ENCODE measurements at places on chromosomes 7 and 10.
A peak's percentile ranks its signal among the peaks of the same experiment; 100 is the strongest.

DNA sequence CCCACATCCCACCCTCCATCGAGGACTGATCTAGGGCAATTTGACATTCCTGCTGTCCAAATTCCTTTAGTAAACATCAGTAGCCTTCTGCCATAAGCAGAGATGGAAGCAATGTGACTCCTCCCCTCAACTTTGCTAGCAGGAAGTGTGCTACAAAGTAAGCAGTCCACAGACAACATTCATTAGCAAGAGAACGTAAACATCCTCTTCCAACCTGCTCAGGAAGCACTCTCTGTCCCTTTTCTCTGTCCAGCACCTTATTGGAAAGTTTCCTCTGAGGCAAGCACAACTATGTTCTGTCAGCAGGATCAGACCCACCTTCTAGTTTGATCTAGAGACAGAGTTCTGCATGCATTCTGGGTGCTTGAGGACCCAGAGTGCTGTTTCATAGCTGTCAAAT, 48.1 kb upstream of the LRGUK start:
- DNase-seq = no peak

DNA sequence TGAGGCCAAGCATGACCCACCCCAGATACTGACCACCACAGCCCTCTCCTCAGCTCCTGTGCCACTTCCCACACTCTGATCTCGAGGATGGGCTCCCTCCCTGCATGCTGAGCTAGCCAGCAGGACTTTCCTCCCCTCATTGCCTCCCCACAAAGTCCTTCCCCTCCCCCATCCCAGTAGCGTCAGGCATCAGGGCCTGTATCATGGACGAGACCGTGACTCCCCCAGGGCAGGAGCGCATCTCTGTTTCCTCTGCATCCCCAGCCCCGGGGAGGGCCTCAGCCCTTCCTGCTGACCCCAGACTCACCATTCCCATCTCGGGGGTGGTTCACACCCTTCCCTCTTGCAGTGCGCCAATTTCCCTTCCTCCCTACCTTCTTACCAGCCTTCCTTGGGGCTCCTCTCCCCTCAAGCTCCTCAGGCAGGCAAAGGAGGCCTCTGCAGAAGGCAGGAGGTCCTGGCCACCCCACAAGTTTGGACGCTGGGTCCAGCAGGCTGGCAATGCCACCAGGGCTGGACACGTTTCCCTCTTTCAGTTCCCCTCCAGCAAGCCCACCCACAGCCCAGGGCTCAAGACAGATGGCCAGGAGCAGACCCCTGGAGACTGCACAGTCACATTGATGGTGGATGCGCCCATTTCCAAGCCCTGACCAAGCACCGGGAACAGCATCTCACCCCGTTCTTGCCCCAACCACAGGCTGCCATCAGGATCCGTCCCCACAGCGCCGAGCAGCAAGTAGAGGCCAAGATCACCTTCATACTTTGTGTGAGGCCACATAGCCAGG, 36.5 kb downstream of the GRID1 start:
- no peak for DNase-seq

DNA sequence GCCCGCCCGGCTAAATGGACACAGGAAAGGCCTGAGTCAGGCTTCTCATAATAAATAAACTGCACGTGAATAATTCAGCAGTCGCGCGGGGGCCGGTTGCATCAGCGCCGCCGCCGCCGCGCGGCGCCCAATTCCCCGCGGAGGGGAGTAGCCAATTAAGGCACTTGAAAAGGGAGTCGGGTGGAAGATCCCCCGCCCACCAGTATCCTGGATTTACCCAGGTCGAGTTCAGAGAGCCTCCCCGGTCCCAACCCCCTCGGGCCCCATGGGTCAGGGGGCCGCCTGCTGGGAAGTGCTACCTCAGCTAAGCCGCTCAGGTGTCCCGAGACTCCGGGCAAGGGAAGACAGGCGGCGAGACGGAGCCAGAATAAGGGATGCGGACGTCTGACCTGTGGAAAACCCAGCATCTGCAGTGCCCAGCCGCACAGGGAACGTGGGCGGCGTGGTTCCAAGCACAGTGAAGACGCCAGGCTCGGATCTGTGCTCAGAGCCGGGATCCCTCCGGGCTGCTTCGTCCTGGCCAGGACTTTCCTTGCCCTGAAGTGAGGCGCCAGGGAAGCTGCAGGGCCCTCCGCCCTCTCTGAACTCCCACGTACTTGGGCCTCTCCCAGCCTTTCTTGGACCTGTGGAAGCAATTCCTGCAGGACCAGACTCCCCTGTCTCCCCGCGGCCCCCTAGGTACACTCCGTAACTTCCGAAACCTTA, 7.3 kb upstream of the LBX1 start:
- no peak for DNase-seq

DNA sequence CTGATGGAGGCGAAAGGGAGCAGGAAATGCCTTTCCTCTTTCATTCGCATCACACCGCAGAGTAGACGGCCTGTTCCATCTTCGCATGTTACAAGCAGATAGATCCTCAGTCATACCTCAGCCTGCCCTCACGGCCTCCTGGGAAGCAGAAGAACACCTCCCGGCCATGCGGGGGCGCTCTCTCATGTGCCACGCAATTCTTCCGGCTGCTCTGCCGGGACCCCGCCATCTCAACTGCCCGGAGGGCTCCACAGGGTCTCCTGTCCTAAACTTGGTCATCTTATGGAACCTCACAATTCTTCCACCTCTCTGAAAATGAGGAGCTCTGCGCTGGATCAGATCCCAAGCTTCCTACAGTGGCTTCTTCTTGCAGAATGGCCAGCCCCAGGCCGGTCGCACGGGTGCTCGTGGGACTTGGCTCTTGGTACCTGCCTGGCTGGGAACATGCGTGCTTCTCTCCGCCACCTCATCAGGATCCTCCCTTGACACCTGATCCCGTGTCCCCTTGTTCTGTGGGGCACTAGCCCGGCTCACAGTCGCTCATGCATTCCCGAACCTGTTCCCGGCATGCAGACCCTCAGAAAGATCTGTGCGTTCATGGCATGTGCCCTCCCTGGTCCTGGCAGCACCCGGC, 262.8 kb upstream of the SHH start:
- DNase-seq = no peak

GRCh38 chr7:40944981-40945585, 757.8 kb downstream of the INHBA start:
- no peak for DNase-seq

- DNase-seq = no peak
These were observed 272.1 kb downstream of the SDK1 start for GRCh38 chr7:3573151-3573550.

GRCh38 chr7:82530361-82530760, 86.8 kb upstream of the CACNA2D1 start:
- DNase-seq = no peak

GRCh38 chr7:78175330-78176100, 376.9 kb downstream of the PHTF2 start:
- no peak for DNase-seq

DNA sequence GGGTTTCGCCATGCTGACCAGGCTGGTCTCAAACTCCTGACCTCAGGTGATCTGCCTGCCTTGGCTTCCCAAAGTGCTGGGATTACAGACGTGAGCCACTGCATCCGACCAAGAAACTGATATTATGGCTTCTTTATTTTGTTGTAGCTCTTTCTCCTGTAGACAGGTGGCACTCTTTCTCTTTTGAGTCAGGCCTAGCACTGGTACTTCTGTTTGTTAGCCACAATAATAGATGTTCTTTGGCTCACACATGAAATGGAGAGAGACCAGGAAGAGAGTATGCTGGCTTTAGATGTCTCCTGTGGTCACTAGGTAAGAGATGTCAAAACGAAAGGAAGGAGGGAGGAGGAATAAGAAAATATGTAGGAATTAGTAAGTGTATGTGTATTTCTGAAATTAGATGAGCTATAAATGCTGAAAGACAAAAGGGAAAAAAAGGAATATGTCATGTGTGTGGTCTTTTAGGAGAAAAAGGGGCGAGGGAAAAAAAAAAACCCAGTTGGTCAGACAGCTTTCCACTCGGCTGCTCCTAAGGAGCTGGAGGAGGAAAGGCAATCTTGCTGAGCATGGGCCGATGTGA, 78.7 kb downstream of the CLEC2L start:
- DNase-seq = no peak

- DNase-seq = no peak
These were observed 15.8 kb downstream of the GOLGA7B start for GRCh38 chr10:97865488-97865887.

DNA sequence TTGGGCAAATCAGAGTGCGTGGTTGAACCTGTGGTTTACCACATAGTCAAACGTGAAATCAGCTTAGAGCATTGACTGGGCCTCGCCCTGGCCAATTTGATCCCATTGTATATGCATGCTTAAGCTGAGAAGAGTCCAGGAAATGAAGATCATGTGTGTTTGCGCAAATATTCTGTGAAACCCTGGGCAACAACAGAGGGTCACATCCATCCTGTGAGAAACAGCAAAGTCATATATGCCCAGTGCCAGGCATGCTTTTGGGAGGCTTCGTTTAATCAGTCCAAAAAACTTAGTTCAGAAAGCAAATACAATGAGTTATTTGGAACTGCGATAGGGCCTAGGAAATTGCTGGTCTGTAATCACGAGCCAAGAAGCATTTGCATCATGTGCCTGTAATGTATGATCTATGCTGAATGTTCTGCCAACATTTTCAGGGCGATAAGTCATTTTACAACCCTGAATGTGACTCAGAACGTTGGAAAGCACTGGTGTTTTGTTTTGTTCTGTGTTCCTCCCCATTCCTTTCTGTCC, 412.1 kb upstream of the CELF2 start:
- DNase-seq = no peak

GRCh38 chr10:101308051-101308450, 45.9 kb upstream of the BTRC start:
- no peak for DNase-seq

GRCh38 chr10:86914734-86915133, 42.7 kb downstream of the MMRN2 start:
- DNase-seq = no peak

- no peak for DNase-seq
These were observed 227.9 kb upstream of the SHH start for GRCh38 chr7:156039971-156040677.

DNA sequence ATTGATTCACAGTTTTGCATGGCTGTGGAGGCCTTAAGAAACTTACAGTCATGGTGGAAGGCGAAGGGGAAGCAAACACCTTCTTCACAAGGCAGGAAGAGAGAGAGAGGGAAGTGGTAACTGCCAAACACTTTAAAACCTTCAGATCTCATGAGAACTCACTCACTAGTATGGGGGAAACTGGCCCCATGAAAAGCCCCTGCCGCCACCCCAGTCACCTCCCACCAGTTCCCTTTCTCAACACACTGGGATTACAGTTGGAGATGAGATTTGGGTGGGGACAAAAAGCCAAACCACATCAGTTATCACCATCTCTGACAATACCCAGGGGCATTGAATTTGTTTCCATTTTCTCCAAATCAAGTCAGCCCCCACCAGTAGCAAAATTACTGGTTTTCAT, 740.4 kb downstream of the GATA3 start:
- DNase-seq = peak; percentile 18

- no peak for DNase-seq
These were observed 495.8 kb downstream of the PLXNA4 start for GRCh38 chr7:132080467-132080866.

DNA sequence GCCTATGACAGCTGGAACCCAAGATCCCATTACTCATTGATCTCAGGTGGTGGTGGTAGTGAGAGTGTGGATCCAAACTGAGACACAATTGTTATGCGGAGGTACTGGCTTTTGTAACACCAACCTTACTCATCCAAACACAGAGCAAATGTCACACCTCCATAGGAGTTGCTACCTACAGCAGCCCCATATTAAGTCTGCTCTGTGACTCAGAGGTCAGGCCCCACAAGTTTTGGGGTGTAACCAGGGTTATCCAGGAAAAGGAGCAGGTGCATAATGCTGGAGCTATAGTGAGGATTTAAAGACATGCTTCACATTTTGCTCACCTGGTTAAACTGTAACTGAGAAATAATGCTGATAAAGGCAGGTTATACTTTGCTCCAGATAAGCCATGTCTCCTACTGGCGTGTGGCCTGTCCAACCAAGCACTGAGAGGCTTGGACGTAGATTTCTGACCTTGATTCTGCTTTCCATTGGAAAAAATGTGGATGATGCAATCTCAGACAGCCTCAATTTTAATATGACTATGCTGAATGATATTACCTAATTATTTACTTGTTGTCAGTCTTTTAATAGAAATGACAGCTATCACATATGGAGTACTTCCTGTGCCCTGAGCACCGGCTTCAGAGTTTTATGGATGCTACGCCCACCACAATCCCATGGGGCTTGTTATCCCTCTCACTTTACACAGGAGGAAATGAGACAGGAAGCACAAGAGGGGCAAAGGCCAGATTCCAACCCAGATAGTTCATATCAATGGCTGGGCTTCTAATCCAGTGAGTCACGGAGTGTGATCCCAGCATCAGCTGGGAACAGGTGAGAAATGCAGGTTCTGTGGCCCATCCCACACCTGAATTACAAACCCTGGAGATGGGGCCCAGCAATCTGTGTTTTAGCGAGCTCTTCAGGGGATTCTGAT, 181.3 kb downstream of the CHN2 start:
- DNase-seq = no peak
